ENCODE measurements at places on chromosomes 11 and 22. TPM values are rescaled to one million over a fixed set of nuclear protein-coding genes. Genes with fewer than 3 reads are reported as not detected.

FBLN1 gene
- 26.6 TPM for total RNA-seq

RAG2 gene
- not detected for total RNA-seq

TRIM49 gene
- total RNA-seq = not detected

ART1 gene
- not detected for total RNA-seq

SSTR3 gene
- total RNA-seq = not detected

TMPRSS4 gene
- under 0.01 TPM for total RNA-seq

SLC35E4 gene
- total RNA-seq = 18.9 TPM

SLC43A1 gene
- 6.2 TPM for total RNA-seq

VSIG10L2 gene
- not detected for total RNA-seq

ENDOD1 gene
- total RNA-seq = 109 TPM

AGBL2 gene
- 1.6 TPM for total RNA-seq

DCDC1 gene
- under 0.01 TPM for total RNA-seq

FXYD2 gene
- total RNA-seq = not detected

SH3BP1 gene
- total RNA-seq = 4.9 TPM

SCUBE1 gene
- 0.19 TPM for total RNA-seq

OR8G5 gene
- total RNA-seq = not detected

ATF4 gene
- 111 TPM for total RNA-seq

Data from aortic smooth muscle cell (primary cell).